Stimulated activated CD8-positive, alpha-beta memory T cell treated with anti-CD3 and anti-CD28 coated beads, Interleukin-4, amount 100 ng/mL, for 48 hours (primary cell): ENCODE measurements at places on chromosomes 11 and 22.

DNA sequence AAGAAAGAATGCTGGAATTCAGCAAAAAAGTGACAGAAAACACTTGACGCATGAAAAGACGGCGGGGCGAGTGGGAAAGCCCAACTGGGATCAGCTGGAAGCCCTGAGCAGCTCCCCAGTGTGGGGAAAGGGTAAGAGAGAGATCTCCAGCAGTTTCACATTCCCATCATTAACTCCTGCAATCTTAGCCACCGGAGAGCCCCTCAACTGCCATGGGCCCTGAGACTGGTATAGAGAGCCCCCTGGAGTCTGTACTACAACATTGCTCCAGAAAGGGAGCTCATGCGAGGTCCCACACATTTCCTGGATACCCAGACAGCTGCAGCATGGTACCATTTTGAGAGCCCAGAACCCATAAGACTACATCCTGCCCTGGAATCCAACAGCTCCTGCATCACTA is 31.1 kb downstream of the MRGPRX4 start:
- no peak for DNase-seq

GRCh38 chr22:21819183-21819770 is 48.2 kb downstream of the MAPK1 start:
- no peak for DNase-seq

GRCh38 chr11:8372641-8373381 is 109.1 kb upstream of the LMO1 start:
- DNase-seq, result no peak

DNA sequence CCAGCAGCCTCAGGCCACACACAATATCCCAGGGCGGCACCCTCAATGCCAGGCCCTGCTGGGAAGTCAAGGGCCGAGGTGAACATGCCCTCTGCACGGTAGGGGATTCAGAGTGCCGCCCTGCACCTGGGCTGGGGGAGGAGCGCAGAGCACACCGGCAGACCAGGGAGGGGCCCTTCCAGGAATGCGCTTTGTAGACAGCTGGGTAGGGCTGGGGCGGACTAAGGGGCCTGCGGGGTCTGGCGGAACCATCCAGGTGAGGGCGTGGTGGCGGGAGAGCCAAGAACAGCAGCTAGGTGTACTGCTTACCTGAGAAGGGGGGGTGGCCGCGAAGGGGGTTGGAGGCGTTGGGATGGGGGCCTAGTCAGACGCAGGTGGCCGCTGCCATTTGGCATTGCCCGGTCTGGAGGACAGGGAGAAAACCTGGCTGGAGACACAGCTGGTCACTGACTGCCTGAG is 26.0 kb downstream of the DUSP8 start:
- DNase-seq, result no peak

DNA sequence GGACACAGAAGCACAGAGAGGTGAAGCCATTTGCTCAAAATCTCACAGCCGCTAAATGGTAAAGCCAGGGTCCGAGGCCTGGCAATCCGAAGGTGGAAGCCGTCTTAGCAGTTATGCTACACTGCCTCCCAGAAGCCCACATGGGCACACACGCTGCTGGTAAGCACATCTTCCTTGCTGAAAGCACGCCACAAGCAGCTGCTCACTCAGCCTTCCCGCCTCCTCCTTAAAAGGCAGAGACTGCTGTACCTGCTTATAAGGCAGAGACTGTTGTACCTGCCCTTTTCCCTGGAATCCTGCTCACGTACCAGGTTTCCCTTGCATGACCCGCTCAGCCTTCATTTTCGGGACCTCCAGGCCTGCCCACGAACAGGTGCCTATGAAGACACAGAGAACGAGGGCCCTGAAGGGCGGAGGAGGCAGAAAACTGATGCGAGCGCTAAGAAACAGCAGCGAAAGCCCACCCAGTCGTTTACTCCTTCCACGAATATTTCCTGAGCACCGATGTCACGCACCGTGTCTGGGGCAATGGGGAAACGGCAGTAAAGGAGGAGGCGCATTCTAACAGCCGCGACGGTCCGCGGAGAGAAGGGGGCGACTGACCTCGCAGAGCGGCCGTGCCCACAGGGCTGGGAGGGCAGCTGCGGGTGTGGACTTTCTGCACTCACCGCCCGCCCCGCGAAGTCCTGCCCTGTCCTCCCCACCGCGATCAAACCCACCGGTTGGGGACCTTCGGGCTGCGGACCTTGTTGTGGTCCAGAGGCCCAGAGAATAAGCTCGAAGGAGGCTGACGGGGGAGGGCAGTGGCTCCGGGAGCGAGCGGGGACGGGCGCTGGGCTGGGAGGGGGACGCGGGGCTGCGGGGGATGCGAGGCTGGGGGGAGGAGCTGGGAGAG is 13.0 kb downstream of the SPATA19 start:
- DNase-seq, result no peak

- DNase-seq, result no peak
Observed at GRCh38 chr11:127017482-127017881, 16.9 kb upstream of the KIRREL3 start.

DNA sequence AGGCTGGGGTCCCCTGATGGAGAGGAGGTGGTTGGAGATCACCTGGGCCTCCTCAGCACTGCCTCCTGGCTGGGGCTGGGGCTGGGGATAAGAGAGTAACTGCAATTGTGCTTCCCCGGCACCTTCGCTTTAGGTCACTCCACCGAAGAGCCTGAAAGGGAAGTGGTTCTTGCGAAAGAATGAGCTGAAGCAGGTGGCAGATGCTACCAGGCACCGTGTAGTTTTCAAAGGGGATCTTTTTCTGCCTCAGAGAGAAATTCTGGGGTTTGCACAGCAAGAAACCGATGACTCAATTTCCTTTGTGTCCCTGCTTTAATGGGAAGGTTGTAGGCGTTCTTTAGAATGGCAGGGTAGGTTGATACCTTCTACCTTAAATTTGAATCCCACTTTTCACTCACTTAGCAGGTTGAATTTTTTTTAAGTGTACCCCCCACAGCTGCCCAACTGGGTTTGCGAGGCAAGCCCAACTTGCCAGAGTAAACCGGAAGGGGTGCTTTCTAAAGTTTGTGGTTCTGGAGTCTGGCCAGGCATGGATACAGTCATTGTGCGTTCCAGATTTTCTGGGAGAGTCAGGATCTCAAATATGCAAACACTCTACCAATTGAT is 5.3 kb downstream of the CD44 start:
- DNase-seq, result peak; percentile 72

DNA sequence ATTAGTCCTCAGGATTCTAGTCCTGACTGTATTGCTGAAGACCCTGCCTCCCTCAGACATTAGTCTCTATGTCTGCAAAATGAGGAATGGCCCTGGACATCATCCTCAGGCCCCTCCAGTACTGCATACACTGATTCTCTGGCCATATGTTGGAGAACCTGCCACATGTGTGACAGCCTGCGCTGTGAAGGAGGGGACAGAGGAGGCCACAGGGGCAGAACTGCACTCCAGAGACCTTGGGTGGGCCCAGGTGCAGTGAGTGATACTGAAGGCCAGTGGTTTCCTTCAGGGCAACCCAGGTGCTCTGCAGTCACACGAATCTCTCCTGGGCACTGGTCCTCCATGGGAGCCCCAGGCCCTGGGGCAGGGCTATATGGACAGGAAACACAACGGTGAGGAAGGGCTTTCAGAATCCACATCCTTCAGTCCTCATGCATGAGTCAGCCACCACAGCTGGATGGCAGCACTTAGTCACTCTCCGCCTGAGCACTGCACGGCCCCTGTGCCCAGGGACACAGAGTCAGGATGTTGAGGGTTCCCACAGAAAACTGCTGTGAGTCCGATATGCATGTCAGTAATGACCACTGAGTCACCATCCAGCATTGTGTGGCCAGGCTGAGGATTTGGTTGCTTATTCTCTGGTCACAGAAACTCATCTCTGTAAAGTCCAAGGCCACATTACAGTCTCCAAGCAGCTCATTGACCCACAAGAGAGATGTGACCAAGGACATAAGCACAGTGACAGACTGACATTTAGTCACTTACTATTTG is 39.7 kb downstream of the ME3 start:
- DNase-seq, result peak; percentile 63

GRCh38 chr11:99333621-99334020 is 312.9 kb downstream of the CNTN5 start:
- no peak for DNase-seq

GRCh38 chr22:47102081-47102480 is 339.6 kb downstream of the TBC1D22A start:
- no peak for DNase-seq

DNA sequence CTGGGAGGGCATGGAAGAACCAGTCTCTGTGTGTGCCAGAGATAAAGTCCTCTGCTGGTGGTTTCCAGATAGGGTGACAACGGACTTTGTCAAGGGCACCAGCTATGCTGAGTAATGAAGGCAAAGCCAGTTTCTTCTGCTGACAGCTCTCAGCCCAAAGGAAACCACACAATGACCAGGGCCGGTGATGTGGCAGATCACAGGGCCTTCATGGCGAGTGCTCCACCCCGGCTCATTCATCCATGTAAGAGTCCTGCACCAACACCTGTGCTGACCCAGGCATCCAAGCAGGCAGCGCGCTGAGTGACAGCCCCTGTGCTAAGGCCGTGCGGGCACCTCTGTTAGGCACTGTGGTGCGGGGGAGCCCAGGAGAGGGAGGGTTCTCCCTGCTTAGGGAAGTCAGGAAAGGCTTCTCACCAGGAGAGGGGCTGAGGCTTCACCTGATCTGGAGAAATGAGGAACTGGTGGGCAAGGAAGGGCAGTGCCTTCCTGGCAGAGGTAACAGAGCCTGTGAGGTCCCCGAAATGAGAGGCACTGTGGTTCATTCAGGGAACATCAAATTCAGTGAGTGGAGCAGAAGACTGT is 33.8 kb downstream of the TP53I11 start:
- DNase-seq, result no peak

DNA sequence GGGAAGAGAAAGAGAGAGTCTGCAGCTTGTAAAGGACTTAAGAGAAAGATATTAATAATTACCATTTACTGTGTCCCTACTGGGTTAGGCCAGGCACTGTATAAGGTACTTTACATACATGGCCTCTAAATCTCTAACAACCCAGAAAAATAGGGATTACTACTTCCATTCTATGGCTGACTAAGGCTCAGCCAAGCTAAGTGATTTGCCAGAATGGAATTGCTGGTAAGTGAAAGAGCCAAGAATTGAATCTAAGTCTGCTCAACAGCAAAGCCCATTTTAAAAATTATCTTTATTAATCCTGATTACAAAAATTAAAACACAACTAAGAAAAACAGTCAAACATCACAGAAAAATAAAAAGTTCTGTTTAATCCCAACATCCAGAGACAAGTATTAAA is 21.4 kb downstream of the XRRA1 start:
- DNase-seq, result no peak

- no peak for DNase-seq
Observed at GRCh38 chr11:93017821-93018690, 48.6 kb downstream of the MTNR1B start.

DNA sequence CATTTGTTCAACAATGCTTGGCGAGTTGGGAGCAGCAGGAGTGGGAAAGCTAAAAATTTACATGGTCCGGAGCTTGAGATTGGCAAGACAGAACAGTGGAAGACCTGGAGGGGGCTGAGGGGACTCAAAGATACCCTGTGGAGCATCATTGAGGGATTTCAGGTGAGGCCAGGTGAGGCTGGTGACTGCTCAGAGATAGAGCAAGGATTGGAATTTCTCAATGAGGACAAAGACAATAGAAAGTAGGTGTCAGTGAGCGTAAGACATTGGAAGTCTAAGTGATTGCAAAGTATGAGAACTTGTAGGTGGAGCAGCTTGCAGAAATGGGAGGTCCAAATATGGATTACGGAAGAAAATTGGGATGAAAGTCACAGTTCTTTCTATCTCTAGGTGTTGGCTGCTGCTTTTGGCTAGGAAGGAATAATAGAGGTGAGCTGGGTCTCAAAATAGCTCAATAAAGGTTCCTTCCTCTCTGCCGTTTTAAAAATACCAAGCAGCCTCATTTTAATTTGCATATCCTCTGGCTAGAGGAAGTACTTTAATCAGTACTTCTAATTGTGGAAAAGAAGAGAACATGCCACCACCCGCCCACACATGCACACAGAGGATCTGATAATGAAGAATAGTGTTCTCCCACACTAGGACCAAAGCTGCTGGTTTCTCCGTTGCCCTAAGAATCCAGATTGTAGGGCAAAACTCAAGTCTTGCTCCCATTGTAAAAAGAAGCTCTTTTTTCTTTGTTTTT is 41.8 kb upstream of the SORL1-AS1 start:
- DNase-seq, result peak; percentile 64

DNA sequence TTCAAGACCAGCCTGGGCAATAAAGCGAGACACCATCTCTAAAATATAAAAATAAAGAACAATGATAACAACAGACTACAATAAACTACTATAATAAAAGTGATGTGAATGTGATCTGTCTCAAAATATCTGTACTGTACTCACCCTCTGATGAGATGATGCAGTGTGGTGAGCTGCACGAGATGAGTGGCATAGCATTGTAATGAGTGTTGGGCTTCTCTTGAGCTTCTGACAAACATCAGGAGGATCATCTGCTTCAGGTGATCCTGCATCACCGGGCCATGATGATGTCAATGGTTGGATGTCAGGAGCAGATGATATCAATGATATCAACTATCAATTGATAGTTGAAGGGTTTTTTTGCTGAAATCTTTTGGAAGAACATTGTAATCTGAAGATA is 52.4 kb upstream of the INCENP start:
- no peak for DNase-seq

DNA sequence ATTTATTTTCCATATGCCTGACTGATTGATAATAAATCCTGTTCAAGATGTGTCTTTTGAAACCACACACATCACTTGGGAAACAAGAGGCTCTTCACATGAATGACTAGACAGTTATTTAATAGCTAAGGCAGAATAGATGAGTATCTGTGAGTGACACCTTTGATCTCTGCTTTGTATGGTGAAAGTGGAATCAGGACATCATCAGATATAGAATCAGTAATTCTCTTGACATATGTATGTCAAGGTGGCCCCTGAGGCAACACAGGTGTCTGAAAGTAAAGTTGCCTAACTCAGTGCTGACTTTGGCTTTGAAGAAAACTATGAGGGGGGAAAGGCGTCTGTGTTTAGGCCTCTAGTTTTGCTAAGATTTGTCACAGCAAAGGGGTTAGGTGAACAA is 11.5 kb upstream of the CASP4 start:
- DNase-seq, result no peak
